NCI-H510A treated with DMSO at 0.1 percent for 48 hours (cell line): ENCODE measurements at places on chromosomes 4 and X.

DNA sequence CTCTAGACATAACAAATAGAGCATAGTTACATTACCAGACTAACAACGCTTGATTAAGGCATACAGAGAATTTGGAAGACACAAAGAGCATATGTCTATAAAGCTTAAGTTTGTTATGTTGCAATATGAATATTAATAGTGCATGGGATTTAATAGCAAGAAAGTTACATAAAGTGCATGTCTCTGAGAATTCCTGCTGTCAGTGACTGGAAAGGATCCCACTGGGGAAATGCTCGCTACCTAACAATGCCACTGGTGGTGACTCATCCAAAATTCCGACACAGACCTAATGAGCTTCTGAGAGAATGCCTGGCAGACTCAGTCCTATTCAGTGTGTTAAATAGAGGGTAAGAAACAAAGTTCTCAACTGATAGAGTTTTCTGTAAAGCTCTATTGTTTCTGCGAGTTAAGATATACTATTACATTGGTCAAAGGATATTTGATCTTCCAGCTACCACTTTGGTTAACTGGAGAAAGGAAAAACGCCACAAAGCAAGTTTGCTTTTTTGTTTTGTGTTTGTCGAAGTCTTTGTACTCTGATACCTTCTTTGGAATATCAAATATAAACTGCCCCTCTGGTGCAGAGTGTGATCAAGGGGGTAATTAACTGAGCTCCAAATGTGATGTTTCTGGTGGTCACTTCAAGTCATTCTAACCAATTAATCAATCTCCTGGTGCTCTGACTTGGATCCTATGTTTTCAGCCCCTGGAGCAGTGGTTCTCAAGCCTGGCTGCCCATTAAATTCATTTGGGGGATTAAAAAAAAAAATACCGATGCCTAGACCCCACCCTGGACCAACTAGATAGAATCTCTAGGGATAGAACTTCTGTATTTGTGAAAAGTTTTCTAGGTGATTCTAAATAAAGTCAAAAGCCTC, 107.9 kb downstream of the PALLD start:
- no peak for DNase-seq

- no peak for DNase-seq
Measured at GRCh38 chr4:16508968-16509367, 282.7 kb upstream of the TAPT1 start.

DNA sequence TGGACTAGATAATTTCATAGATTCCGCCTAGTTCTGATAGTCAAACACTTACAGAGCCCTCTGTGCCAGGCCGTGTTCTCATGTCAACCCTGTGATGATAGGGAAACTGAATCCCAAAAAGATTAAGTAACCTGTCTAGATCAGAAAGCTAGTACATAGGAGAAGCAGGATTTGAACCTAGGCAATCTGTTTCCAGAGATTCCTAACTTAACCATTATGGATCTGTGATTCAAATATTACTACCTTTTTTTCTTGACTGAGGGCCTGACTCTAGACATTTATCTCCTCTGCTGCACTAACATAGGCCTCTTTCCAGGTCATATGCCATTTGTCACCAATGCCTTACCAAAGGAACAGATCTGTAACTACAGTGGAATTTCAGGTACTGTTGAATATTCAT, 1.5 kb downstream of the ALAS2 start:
- DNase-seq, result no peak

- peak; percentile 61 for DNase-seq
Measured at GRCh38 chr4:55722132-55722531, 86.0 kb upstream of the NMU start.

GRCh38 chr4:2426069-2426397, 7.3 kb downstream of the CFAP99 start:
- DNase-seq, result no peak

- no peak for DNase-seq
Measured at GRCh38 chr4:172188248-172188988, 375.2 kb downstream of the GALNTL6 start.

DNA sequence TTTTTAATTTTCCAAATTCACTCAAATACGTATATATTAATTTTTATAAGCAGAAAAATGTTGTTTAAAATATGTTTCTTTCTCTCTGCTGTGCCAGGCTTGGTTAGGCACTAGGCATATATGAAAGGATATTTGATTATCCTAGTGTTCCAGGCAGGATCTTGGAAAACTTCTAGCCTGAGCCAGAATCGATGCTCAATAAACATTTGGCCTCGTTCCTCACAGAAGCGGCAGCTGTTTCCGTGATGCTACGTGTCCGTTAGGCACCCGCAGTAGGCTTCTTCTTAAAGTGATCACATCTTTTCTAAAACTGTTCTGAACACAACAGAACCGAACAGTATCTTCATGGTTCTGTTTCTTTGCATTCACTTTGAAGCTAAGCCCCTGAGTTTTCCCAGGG, 50.1 kb upstream of the CRMP1 start:
- no peak for DNase-seq

GRCh38 chr4:11730545-11730944, 301.9 kb upstream of the HS3ST1 start:
- DNase-seq, result peak; percentile 34

DNA sequence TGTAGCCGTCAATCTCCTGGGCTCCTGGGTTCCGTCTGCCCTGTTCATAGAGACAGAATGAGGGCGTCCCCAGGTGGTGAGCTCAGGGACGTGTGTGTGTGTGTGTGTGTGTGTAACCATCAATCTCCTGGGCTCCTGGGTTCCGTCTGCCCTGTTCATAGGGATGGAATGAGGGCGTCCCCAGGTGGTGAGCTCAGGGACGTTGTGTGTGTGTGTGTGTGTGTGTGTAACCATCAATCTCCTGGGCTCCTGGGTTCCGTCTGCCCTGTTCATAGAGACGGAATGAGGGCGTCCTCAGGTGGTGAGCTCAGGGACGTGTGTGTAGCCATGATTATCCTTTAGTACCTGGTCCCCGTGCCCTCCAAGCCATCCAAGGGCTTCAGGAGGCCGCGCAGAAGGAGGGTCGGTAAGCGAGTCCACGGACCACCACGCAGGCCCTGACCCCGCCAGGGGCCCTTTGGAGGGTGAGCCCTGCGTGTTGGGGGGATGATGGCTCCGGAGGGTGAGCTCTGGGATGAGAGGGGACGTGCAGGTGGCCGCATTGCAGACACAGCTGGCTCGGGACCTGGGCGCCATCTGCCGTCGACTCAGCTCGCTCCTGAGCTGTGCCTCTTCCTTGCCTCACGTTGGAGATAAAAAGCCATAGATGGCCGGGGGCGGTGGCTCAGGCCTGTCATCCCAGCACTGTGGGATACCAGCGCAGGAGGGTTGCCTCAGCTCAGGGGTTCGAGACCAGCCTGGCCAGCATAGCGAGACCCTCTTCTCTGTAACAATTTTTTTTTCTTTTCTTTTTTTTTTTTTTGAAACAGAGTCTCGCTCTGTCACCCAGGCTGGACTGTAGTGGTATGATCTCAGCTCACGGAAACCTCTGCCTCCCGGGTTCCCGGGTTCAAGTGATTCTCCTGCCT, 5.4 kb upstream of the GTPBP6 start:
- DNase-seq, result no peak

- no peak for DNase-seq
Measured at GRCh38 chrX:43870758-43871419, 11.4 kb downstream of the MAOB start.

DNA sequence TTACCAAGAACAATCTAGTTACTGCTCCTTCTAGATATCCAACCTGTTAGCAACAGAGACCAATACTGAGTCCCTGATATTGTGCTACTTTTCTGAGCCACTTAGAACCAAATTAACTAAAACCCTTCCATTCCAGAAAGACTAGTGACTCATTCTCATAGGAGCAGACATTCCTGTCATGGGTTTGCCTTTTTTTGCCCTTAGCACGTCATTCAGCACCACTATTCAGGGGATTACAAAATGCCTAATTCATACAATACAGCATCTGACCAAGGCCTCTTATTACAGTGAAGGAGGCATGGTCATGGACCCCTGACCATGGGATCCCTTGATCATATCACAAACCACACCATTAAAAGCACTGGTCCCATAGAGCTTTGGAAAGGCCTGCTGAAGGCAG, 123.8 kb upstream of the CXCL13 start:
- DNase-seq, result no peak

GRCh38 chr4:173174594-173175012, 6.0 kb downstream of the GALNT7 start:
- DNase-seq, result no peak

DNA sequence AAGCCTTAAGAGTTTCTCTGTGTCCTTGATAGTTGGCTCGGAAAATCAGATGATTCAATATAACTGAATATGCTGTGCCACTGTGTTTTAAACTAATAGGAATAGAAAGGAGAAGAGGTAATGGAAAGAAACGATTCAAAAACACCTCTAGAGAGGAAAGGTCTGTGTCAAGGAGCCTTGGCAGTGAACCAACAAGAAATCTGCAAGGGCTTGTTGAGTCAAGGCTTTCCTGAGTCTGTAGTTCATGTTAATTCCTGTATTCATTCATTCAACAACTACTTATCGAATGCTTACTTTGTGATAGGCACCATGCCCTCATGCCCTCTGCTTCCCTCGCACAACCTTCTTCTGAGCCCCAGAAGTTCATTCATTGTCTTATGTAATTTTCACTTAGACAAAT, 336.0 kb downstream of the PDHA2 start:
- DNase-seq, result no peak

GRCh38 chr4:7429069-7429416, 5.7 kb downstream of the PSAPL1 start:
- no peak for DNase-seq

DNA sequence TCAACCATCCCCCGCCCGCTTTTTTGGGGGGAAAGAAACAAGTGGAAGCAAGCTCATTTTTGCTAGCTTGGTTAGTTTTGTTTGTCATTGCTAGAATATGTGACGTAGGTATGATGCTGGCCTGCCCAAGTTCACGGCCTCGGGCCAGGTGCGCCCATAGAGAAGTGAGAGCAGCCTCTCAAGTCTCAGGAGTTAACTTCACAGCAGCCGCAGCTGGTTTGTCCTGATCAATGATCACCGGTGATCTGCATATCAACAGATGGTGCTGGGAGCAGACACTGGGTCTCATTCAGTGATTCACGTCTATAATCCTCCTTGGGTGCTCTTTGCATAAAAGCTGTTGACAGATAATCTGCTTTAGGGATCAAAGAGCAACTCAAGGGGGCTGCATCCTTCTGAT, 50.1 kb downstream of the ENPP6 start:
- DNase-seq, result no peak

- DNase-seq, result peak; percentile 8
Measured at GRCh38 chr4:91288702-91289311, 1015.0 kb upstream of the GRID2 start.

GRCh38 chr4:105306158-105306781, 159.6 kb downstream of the TET2 start:
- DNase-seq, result no peak
